Renal cortical epithelial cell (primary cell): ENCODE measurements at places on chromosomes 3 and 15.

DNA sequence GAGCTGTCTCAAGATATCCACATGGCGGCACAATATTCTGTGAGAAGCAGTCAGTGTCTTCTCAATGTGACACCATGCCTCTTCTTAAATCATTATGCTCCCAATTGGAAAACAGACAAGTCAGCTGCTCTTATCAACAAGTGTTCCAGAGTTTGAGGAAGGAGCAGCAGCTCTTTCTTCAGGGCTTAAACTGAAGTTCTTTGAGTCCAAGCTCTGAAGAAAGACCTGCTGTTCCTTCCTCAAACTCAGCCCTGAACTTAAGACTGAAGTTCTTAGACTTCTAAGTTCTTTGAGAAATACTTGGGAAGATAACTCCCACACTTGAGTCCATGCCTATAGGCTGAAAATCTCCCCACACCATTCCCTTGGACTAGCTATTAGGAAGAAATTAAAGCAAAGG, 43.4 kb downstream of the NPTN start:
- DNase-seq: no peak

- no peak for DNase-seq
Measured at GRCh38 chr15:36944442-36944841, 155.9 kb downstream of the MEIS2 start.

- peak; percentile 90 for DNase-seq
Measured at GRCh38 chr3:151875759-151876158, 2.3 kb downstream of the SUCNR1 start.

DNA sequence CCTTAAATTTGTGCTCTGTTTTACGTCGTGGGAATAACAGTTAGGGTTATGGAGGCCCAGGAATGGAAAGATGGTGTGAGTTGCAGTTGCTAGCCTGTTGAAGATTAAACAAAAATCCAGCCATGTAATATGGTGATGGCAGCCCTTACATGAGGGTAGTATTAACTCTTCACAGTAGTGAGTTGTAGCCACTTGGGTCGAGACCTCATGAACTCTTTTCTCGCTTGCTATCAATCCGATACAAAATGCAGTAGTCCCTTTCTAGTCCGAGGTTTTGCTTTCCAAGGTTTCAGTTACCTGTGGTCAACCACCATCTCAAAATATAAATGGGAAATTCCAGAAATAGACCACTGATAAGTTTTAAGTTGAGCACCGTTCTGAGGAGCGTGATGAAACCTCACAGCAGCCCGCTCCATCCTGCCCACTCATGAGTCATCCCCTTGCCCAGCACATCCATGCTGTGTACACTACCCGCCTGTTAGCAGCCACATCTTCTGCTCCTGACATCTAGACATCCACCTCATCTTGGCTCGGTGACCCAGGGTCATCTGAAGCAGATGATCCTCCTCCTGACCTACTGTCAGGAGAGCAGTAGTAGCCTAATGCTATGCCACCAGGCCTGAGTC, 177.9 kb downstream of the CDIN1 start:
- no peak for DNase-seq

DNA sequence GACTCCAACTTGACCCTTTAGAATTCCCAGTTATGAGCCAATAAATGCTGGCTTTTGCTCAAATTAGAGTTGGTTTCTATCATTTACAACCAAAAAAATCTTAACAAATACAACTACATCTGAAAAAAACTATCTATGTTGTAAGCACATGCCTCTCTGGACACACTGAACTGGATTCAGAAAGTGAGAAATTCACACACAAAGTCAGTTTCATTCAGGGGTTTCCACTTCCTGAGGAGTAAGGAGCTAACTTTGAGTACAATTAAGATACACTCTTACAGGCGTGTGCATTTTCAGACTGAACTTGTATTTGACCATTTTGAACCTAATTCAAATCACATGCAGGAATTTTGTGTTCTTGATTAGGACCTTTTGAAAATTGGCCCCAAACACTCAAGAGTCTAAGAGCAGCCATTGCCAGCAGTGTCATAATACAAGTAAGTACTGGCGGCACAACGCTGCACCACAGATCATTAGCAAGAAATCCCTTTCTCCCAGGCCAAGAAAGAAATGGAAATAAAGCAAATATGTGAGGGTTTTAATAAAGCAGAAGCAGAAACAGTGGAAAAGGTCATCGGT, 31.2 kb downstream of the LINS1 start:
- no peak for DNase-seq

- DNase-seq: peak; percentile 64
Measured at GRCh38 chr15:41416742-41417417, at the start of gene RTF1. Gene RTF1 (plus strand): TSS chr15:41417095. CDS start chr15:41417116, 21 bp downstream.
